ENCODE measurements at places on chromosomes 16 and 17.
A peak's percentile ranks its signal among the peaks of the same experiment; 100 is the strongest.

DNA sequence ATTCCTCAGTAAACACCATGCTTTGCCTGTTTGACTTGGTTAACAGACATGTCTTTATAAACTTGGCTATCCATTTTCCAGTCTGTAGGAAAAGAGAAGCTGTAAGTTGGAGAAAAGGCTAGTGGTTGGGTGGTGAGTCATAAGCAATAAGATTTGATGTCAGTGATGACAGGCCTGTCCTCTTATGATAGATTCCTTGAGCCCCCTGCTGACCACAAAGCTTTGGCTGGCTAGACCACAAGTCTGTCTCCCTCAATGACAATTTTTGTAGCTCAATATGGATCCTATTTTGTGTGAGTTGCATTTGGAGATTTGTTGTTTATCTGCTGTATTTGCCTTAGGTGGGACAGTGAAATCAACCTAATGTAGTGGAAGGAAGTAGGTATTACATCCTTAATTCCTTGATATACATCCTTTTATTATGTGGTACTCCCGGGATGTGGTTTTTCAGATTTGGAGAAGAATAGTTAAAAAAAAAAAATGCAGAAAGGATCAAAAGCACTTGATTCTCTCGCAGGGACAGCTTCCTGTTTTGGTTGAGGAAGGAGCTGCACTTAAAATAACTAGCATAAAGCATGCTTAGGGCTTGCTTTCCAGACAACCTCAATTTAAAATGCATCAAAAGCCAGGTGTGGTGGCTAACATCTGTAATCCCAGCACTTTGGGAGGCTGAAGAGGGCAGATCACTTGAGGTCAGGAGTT is 67.4 kb downstream of the SIAH1 start:
- peak; percentile 84 for DNase-seq

GRCh38 chr17:33464669-33465280 is 171.7 kb upstream of the ASIC2 start:
- DNase-seq, result no peak

DNA sequence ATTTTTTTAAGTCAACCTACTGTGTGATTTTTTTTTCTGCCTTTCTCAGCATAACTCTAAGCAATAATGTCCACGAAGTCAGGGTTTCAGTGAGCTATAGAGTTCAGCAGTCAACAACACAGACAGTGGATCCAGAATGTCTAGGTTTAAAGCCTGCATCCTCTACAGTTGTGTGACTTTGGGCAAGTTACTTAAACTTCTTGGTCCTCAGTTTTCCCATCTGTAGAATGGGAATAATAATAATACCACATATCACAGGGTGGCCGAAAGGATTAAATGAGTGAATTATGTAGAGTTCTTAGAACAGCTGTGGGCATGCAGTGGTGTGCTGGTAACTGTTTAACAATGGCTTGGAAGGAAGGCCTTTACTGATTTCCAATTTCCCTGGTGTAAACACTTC is 38.8 kb upstream of the MEAK7 start:
- no peak for DNase-seq

- DNase-seq, result no peak
Measured at GRCh38 chr16:50146479-50147435, 6.3 kb upstream of the TENT4B start.

GRCh38 chr17:353213-353837 is 718 bp upstream of the RPH3AL start:
- no peak for DNase-seq

DNA sequence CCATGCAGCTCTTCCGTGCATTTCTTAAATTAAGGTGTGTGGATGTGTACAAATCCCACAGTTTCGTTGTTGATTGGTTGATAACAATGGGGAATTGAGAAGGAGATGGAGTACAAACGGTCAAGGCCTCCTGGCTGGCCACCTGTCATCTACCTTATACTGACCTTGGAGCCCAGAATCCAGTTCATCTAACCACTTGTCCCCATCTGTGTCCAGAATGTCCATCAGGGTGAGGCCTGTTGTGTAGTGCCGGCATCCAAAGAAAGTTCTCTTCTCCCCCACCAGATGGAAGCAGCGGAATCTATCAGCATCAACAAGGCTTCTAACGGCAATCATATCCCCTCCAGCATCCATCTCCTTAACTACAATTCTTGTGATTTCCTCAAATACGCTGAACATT is 1.5 kb downstream of the GSDMB start:
- DNase-seq, result no peak

DNA sequence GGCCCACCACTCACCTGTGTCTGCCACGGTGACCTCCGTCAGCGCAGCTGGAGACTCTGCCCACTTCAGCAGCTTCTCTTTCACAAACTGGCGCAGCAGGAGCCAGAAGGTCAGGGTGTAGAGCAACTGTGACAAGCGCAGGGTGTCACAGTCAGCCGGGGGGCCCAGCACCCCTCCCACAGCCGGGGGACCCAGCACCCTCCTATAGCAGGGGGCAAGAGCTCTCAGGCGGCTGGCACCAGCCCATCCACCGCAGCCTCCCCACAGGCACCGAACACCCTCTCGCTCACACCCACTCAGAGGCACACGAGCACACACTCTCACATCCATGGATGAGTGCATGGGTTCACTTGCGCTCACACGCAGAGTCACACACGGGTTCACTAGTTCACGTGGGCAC is 28.8 kb downstream of the CTU2 start:
- no peak for DNase-seq

DNA sequence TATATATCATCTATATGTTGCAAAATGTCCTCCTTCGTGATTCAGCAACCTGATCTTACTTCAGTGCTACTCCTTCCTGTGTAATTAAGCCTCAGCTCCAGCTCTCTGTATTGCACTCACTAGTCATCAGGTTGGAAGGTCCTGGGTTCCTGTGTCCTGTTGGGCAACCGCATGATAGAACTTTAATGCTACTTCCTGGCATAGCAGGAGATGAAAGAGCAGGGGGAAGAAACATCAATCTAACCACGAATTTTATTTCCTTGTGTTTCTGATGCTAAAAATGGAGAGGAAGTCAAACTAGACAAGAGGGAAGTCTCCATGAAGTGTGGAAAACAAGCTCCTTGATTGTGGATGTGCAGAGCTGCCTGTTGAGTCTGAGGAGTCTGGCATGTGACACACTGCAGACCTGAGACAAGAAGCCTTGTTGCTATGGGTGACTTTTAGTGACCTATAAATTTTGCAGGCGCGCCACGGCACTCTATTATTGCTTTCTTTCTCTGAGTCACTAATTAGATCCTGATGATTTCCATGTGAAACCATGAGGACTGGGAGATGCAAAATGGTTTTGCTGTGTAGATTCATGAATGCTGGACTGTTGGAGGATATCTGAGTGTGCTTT is 25.6 kb downstream of the IGSF6 start:
- peak; percentile 77 for DNase-seq

DNA sequence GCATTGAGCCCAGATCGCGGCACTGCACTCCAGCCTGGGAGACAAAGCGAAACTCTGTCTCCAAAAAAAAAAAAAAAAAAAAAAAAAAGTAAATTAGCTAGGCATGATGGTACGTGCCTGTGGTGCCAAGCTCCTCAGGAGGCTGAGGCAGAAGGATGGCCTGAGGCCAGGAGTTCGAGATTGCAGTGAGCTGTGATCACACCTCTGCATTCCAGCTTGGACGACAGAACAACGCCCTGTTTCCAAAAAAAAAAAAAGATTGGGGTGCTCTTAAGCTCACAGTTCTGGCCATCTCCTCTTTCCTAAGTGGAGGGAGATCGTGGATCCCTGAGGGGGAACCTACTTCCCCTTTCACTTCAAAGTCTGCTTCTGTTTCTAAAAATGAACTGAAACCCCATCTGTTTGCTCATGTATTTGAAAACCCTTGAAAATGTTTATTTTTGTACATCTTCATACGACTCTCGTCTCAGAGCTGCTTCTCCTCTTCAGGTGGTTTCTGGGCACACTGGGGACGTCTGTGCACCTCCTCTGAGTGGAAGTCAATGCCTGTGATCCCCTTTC is 138.8 kb downstream of the PRKCA start:
- DNase-seq, result peak; percentile 62

DNA sequence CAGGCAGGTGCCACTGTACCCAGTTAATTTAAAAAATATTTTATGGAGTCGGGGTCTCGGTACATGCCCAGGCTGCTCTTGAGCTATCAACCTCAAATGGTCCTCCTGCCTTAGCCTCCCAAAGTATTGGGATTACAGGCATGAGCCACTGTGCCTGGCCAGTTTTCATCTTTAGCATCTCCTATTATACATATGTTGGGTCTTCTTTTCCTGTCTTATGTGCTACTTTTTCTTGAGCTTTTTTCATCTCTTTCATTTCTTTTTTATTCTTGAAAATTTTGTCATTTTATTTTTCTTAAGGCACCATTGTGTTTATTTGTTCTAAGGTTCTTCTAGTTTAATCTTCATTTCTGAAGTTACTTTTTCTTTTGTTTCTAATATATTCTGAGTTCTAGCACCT is 20.7 kb downstream of the BANP start:
- DNase-seq, result no peak

DNA sequence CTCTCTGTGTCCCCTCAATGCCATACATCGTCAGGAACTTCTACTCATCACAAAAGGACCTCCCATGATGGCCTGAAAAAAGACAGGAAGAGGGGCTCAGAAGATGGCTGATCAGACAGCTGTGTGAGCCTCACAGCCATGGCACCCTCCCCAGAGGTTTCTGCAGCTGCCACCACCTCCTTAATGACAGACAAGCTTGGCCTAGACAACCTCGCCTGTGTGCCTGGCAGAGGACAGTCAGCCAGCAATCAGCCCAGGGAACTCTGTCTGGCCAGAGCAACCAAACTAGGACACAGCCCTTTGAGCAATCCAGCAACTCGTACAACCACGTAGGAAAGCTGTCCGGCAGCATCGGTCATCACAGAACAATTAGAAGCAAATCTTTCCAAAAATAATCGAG is 54.2 kb upstream of the MED9 start:
- DNase-seq, result no peak

DNA sequence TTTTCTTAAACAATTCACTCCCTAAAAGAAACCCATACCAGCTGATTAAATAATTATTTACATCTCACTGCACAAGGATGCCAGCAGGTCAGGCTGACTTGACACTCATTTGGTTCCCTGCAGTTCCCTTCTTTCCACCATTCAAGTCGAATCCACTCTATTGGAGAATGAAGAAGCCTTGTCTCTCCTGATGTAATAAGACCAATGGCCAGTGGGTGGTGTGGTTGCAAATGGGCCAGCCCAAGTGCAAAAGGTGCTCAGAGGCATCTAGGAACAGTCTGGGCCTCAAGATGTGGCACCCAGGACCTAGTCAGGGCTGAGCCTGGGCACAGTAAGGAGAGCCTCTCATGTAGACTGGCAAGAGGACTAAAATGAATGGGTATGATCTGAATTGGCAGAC is 9.3 kb downstream of the C16orf78 start:
- DNase-seq, result peak; percentile 2

DNA sequence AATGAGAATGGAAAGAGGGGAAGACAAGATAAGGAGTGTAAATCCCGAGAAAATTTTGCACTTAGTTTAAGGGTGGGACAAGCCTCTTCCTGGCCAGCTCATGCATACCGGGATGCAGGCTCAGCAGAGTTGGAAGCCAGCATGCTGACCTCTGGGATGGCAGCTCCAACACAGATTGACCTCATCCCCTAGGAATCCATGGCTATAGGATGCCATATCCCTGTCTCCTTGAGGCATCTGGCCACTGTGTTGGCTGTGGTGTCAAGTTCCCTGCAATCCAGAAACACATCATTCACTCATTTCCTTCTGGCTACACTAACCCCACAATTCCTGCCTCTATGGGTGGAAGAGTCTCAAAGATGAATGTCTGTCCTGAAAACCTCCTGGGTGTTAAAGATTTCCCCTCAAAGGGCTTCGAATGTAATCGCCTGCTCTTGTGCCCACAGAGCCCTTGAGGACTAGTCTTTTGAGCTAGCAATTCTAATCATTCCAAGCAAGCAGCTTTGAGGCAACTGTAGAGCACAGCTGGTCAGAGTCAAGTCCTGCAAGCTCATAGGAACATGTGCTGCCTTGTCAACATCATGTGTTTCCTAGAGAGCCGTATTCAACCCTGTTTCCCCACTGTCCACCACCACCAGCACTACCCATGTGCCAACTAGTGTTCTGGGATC is 141.4 kb downstream of the PMP22 start:
- DNase-seq, result no peak

GRCh38 chr17:2980211-2980903 is 83.0 kb downstream of the OR1D5 start:
- no peak for DNase-seq

GRCh38 chr17:7229504-7229903 is 4.8 kb downstream of the DVL2 start:
- DNase-seq, result no peak

GRCh38 chr17:13931800-13932460 is 137.4 kb upstream of the COX10 start:
- peak; percentile 33 for DNase-seq

GRCh38 chr17:19379361-19380065 is 1.2 kb downstream of the MAPK7 start:
- no peak for DNase-seq

DNA sequence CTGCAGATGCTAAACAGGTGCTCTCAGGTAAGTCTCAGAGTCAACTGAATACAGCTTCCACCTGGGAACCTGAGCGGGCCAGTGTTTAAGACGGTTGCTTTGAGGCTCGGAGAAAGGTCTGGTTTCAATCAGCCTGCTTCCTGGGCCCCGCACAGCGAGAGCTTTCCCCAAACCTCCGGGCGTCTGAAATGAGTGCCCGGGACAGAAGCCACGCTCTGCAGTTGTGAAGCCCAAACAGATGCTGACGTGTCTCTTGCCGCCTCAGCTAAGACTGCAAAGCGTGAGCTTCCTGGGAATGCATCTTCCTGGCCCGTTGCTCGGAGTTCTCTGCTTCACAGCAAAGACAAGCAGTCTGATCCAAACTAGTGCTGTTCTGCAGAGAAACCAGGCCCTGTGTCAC is 36.7 kb downstream of the PLXDC1 start:
- DNase-seq, result no peak

DNA sequence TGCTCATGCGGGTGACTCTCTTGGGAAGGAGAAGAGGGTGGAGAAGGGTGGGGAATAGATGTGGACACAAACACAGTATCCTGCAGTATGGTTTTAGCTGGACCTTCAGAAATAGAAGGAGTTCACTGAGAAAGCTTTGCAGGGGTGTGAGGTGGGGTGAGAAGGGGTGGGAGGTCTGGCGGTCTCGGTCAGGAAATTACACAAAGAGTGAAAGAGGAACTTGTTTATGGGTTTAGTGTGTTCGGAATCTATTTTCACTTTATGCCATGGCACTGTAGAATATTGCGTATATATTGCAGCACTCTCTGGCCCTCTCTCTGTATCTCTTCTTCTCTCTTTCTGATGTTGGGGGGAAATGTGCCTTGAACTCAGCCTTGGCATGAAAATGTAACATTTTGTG is 148.2 kb upstream of the GOT2 start:
- DNase-seq, result peak; percentile 89

DNA sequence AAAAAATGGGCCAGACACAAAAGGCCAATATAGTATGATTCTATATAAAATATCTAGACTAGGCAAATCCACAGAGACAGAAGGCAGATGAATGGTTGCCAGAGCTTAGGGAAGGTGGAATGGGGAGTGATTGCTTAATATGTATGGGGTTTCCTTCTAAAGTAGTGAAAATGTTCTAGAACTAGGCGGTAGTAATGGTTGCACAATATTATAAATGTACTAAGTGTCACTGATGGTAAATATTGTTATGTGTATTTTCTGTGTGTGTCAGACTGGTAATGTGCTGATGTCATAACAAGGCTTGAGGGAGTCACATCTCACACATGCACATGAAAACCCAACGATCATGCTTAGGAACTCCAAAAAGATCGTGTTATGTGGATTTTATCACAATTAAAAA is 106.9 kb upstream of the SIAH1 start:
- no peak for DNase-seq

GRCh38 chr17:69972251-69972650 is 102.8 kb upstream of the KCNJ16 start:
- no peak for DNase-seq

GRCh38 chr16:67463691-67464090 is 17.3 kb downstream of the ATP6V0D1 start:
- no peak for DNase-seq

All from KBM-7 (cell line).